Naive thymus-derived CD8-positive, alpha-beta T cell (primary cell): ENCODE measurements at places on chromosomes 7 and 10.

GRCh38 chr10:93723153-93723552 lies 20.8 kb upstream of the FRA10AC1 start:
- H3K4me1 ChIP-seq = no peaks in the 10 kb centered on the region
- no peak overlapping the region for H3K27ac ChIP-seq
- no peak for DNase-seq
- peaks cover 2% of the 10 kb centered on the region for H3K36me3 ChIP-seq
- H3K4me3 ChIP-seq = no peak overlapping the region
- H3K27me3 ChIP-seq = peaks cover 34% of the 10 kb centered on the region

- H3K4me3 ChIP-seq = no peak overlapping the region
- peaks cover 5% of the 10 kb centered on the region for H3K27me3 ChIP-seq
- H3K27ac ChIP-seq = no peak overlapping the region
- no peaks in the 10 kb centered on the region for H3K4me1 ChIP-seq
These were observed 72.1 kb upstream of the SEC61G start for GRCh38 chr7:54831046-54831643.

DNA sequence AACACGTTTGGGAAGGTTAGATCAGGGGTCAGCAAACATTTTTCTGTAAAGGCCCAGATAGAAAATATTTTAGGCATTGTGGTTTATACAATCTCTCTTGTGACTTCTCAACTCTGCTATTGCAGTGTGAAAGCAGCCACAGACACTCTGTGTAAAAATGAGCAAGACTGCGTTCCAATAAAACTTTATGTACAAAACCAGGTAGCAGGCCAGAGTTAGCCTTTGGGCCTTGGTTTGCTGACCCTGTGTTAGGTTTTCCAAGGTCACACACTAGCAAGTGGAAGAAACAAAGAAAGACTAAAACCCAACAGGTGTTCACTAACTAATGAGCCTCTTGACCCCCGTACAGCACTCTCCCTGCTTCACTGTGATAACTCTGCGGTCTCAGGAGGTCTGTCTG lies 14.9 kb upstream of the PAXIP1 start:
- no peaks in the 10 kb centered on the region for H3K27me3 ChIP-seq
- H3K36me3 ChIP-seq = no peaks in the 10 kb centered on the region
- no peak for DNase-seq
- H3K27ac ChIP-seq = no peak overlapping the region

DNA sequence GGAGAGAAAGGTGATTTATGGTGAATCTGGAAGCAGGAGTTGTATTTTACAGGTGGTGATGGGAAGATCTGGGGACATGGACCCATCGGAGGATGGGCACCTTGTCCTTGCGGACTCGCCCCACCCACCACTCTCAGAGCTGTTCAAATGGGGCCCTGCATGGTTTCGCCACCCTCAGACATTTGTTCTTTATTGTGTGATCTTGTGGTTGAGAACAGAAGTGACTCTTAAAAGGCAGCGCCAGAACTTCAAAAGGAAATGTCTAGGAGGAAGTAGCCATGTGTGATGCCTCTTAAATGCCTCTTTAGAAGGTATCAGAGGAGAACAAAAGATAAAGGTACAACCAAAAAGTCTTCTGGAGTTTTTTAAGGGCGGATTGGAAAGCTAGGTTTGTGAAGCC lies 205.7 kb downstream of the KIAA1217 start:
- H3K27me3 ChIP-seq = peaks cover 11% of the 10 kb centered on the region
- H3K4me3 ChIP-seq = no peak overlapping the region
- H3K27ac ChIP-seq = no peak overlapping the region
- H3K4me1 ChIP-seq = no peaks in the 10 kb centered on the region

DNA sequence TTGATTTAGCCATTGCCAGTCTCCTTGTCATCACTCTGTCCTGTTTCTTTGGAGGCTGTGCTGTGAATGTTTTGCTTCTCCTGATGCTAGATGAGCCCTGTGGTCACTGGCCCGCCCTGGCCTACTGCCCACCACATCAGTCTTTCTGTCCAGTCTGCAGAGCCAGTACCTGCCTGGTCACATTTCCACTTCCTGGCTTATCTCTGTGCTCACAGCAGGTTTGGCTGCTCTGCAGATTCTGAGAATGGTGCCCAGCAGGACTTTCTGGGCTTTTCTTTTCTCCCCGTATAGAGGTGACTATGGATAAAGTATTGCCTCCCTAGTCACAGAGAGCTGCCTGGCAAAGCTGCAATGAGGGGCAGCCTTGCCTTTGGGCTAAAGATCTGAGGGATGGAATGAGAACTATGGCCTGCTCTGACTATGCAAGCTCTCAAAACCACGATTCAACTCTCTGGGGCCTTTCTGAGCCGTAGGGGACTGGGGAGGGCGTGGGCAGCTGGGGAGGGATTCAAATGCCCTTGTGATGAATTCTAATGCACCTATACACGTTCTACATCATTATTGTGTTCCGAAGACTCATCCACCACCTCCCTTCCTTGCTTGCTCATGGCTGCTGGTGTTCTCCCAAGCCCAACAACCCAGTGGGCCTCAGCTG lies 410.4 kb upstream of the NPVF start:
- H3K4me1 ChIP-seq = no peaks in the 10 kb centered on the region
- H3K36me3 ChIP-seq = no peaks in the 10 kb centered on the region
- peaks cover 3% of the 10 kb centered on the region for H3K27me3 ChIP-seq
- DNase-seq = no peak
- H3K4me3 ChIP-seq = no peak overlapping the region
- H3K27ac ChIP-seq = no peak overlapping the region

- H3K36me3 ChIP-seq = no peaks in the 10 kb centered on the region
- H3K4me1 ChIP-seq = no peaks in the 10 kb centered on the region
- peaks cover 5% of the 10 kb centered on the region for H3K27me3 ChIP-seq
- no peak overlapping the region for H3K27ac ChIP-seq
These were observed 50.5 kb downstream of the FZD1 start for GRCh38 chr7:91314591-91315323.

DNA sequence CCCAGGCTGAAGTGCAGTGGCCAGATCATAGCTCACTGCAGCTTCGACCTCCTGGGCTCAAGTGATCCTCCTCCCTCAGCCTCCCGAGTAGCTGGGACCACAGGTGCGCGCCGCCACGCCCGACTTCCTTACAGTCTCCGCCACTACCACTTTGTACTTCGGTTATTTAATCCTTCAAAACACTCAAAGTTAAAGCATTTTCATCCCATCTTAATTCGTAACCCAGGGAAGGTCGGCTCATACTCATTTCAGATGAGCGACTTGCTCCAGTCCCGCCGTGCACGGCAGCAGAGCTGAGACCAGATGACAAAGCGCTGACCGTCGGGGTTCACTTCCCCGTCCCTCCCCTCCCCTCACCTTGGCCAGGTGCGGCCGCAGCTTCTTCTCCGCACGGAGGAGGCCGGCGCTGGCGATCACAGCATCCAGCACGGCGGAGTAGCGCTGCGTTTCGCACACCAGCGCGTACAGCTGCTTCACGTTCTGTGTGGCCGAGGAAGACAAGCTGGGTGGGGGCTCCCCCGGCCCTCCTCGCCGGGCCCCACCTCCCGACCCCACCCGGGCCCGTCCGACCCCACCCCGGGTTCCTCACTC lies 457 bp downstream of the NSUN5 start:
- H3K27me3 ChIP-seq = no peaks in the 10 kb centered on the region
- no peak for DNase-seq
- peak overlapping the region; percentile 89 for H3K27ac ChIP-seq
- H3K36me3 ChIP-seq = peaks cover 43% of the 10 kb centered on the region

GRCh38 chr10:48302515-48303476 lies 3.7 kb upstream of the MAPK8 start:
- peak overlapping the region; percentile 10 for H3K27ac ChIP-seq
- peaks cover 4% of the 10 kb centered on the region for H3K4me1 ChIP-seq
- peaks cover 1% of the 10 kb centered on the region for H3K27me3 ChIP-seq
- H3K4me3 ChIP-seq = no peak overlapping the region

DNA sequence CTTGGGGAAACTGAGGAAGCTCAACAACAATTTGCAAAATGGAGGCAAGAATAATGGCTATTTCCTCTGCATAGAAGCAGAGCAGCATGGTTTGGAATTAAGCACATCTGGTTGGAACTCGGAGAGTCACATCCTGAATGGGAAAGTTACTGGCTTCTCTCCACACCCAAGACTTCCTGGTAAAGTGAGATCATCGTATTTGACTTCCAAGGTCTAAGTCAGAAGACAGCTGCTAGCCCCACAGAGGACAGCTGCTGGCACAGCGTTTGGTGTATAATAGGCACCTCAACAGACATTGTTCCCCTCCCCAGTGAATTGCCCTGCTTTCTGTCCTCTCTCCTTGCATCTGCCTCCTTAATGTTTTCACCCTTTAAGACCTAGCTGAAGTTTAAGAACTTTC lies 37.0 kb upstream of the NRF1 start:
- H3K36me3 ChIP-seq = no peaks in the 10 kb centered on the region
- peaks cover 7% of the 10 kb centered on the region for H3K27me3 ChIP-seq
- H3K27ac ChIP-seq = no peak overlapping the region
- no peak overlapping the region for H3K4me3 ChIP-seq

DNA sequence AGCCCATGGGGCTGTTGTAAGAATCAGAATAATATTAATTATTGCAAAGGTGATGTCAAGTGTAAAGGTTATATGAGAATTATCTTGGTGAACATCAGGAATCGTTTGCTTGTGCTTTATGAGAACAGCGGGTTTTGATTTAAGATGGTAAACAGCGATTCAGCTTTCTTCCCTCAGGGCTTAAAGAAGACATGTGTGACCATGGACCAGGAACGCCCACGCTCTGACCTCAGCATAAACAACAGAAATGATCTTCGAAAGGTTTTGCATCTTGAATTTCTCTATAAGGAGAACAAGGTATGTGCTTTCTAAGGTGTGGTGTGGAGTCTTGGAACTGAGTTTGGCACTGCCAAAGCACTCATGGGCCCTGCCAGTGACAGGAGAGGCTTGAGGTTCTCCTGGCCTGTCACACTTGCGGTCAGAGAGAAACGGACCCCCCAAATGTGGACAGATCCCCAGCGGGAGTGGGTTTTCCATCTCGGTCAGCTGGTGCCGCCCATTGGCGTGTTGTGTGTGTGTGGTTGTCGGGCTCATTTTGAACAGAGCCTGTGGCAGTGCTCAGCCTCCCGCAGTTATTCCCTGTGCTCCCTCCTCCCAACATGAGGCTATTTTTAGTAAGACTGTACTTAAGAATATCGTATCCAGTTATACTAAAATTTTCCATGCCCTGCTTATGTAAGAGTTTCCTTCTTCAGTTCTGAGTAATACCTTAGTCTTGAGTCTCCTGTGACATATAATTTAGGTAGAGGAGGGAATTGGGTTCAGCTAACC lies 7.2 kb downstream of the MINDY4 start:
- no peak overlapping the region for H3K27ac ChIP-seq
- H3K4me1 ChIP-seq = no peaks in the 10 kb centered on the region

DNA sequence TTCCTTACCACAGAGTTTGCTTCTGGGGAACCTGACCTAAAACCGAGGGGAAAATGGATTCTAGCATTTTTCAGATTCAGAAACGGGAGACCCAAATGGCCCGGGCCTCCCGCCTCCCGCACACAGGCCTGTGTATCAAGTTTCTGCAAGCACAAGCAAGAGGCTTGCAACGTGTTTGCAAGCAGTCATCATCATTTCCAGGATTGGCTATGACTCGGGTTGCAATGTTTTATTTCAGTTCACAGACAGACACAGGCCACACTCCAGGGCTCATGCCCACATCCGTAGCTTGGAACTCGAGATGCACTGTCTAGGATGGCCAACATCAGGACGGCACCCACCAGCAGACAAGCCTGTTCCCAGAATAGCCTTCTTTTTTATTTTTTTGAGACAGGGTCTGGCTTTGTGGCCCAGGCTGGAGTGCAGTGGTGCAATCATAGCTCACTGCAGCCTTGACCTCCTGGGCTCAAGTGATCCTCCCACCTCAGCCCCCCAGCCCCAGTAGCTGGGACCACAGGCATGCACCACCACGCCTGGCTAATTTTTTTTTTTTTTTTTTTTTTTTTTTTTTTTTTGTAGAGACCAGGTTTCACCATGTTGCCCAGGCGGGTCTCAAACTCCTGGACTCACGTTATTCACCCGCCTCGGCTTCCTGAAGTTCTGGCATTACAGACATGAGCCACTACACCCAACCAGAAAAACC lies 68.1 kb upstream of the FOXK1 start:
- peak overlapping the region; percentile 58 for H3K4me3 ChIP-seq
- H3K27me3 ChIP-seq = no peaks in the 10 kb centered on the region
- H3K27ac ChIP-seq = no peak overlapping the region
- H3K36me3 ChIP-seq = no peaks in the 10 kb centered on the region
- no peak for DNase-seq
- peaks cover 12% of the 10 kb centered on the region for H3K4me1 ChIP-seq

GRCh38 chr10:29811751-29812427 lies 177.1 kb upstream of the SVIL start:
- H3K36me3 ChIP-seq = no peaks in the 10 kb centered on the region
- H3K4me3 ChIP-seq = no peak overlapping the region
- H3K4me1 ChIP-seq = peaks cover 8% of the 10 kb centered on the region
- H3K27me3 ChIP-seq = peaks cover 17% of the 10 kb centered on the region
- DNase-seq = no peak
- no peak overlapping the region for H3K27ac ChIP-seq

GRCh38 chr10:45282061-45282460 lies 33.3 kb downstream of the OR13A1 start:
- no peaks in the 10 kb centered on the region for H3K27me3 ChIP-seq
- H3K27ac ChIP-seq = no peak overlapping the region
- no peaks in the 10 kb centered on the region for H3K4me1 ChIP-seq
- no peak overlapping the region for H3K4me3 ChIP-seq
- DNase-seq = no peak

DNA sequence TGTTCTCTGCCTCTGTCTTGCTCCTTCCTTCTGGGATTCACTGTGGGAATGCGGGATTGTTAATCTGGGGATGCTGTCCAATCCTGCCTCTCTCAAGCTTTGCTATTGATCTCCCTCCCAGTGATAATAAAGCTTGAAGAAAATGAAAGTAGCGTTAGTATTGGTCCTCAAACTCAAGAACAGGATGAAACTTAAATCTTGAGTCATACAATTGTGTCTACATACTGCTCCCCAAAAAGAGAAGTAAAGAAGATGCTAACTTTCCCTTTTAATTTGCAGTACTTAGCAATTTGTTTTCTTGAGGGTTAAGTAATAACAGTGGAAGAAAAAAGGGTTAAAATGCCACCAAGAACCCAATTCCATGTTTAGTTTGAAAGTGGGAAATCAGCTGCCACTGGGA lies 13.6 kb downstream of the CFTR start:
- no peak for DNase-seq
- no peak overlapping the region for H3K27ac ChIP-seq
- no peaks in the 10 kb centered on the region for H3K36me3 ChIP-seq
- H3K4me1 ChIP-seq = no peaks in the 10 kb centered on the region

DNA sequence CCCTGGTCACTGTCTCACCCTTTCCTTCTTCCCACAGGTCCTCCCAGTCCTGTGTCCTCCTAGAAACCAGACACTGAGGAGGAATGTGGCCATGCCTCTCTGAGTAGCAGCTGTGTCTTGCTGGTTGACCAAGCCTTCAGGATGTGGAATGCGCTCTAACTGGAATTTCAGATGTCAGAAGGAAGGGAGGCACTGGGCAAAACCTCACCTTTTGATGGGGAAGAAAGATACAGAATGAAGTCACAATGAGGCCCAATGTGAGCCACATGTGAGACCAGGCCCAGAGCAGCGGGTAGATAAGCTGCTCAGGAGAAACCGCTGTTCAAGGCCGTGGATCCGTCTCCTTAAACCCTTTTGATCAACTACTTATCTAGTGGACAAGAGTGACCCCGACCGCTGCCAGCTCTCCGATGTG lies 54.8 kb upstream of the ECHDC3 start:
- H3K36me3 ChIP-seq = no peaks in the 10 kb centered on the region
- H3K27me3 ChIP-seq = no peaks in the 10 kb centered on the region
- H3K27ac ChIP-seq = no peak overlapping the region
- no peak overlapping the region for H3K4me3 ChIP-seq

- no peak overlapping the region for H3K27ac ChIP-seq
- DNase-seq = no peak
- no peaks in the 10 kb centered on the region for H3K4me1 ChIP-seq
- peaks cover 12% of the 10 kb centered on the region for H3K27me3 ChIP-seq
These were observed 150.9 kb downstream of the ZNF22 start for GRCh38 chr10:45151467-45152214.
